A549 treated with Mapracorat at 1 μM for 4 hours (cell line): ENCODE measurements at places on chromosomes 1 and 21. TPM values are rescaled to one million over a fixed set of nuclear protein-coding genes. Genes with fewer than 3 reads are reported as not detected.

FCRL4 gene
- total RNA-seq = not detected in 5 replicates

FAM78B gene
- 0.19 to 0.35 TPM (median 0.24 TPM) in 5 replicates for total RNA-seq

FBLIM1 gene
- 21.8 to 34.6 TPM (median 27.8 TPM) in 5 replicates for total RNA-seq

SELENON gene
- total RNA-seq = 54.4 to 64.1 TPM (median 61.5 TPM) in 5 replicates
